ENCODE measurements at places on chromosomes 5 and 9.

GRCh38 chr9:21751998-21752397, 50.4 kb upstream of the MTAP start:
- DNase-seq, result no peak

DNA sequence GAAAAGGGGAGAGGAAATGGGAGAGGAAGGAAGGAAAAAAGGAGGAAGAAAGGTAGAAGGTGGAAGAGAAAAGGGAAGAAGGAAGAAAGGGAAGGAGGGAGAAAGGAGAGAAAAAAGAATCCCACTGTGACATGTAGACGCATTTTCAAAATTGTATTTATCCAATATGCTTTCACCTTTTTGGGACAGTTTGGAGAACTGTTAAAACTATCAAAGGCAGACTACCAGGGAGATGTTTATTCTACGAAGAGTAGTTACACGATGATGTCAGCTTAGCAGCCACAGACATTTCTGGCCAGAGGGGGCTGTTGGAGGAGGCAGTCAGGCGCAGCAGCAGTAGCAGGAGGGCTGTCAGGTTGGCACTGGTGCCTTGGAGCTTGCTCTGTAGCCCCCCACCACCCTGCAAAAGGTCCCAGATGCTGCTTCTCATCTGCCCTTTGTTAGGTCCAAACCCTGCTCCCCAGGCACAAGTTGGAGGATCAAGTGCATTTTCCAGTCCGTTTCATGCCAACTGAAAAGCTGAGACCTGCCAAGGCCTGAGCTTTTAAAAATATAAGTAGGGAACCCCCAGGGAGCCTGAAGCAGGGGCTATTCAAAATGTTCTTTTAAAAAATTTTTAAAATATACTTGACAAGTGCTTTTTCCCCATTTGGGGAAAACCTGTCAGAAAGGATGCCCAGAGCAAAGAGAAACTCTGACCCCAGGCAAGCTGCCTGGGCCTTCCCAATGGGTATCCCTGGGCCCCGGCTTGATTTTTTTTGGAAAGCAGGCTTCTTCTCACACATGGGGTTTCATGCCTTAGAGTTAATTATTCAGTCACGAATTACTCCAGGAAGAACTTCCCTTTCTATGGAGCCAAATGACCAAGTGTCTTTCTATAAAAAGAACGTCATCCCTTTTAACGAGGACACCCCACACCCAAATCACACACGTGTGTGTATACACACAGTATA, 203.3 kb downstream of the SLIT3 start:
- no peak for DNase-seq

DNA sequence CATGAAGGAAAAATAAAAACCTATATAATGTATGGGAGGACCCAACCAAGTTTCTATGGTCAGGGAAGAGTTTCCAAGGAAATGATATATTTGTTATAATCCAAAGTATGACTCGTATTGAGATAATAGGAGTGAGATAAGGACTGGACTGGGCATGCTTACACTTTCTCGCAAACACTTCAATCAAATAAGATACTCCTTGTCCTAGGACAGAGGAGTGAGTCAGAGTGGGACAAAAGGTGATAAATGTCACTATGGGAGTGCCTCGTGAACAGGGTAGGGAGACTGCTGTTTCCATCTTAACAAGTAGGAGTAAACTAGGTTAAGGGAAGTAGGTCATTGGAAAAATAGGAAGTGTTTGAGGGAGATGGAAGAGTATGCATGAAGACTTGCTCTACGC, 47.2 kb downstream of the MACIR start:
- DNase-seq, result no peak

GRCh38 chr5:80959768-80960442, at the start of gene RASGRF2:
Gene RASGRF2, plus strand, starts transcription at chr5:80960363. Its CDS starts 376 bp downstream, at chr5:80960739.
- DNase-seq, result peak; percentile 62

- DNase-seq, result no peak
Observed at GRCh38 chr9:132578367-132578932, 4.0 kb upstream of the BARHL1 start.

GRCh38 chr9:107213561-107214028, 69.5 kb upstream of the RAD23B start:
- DNase-seq, result no peak

DNA sequence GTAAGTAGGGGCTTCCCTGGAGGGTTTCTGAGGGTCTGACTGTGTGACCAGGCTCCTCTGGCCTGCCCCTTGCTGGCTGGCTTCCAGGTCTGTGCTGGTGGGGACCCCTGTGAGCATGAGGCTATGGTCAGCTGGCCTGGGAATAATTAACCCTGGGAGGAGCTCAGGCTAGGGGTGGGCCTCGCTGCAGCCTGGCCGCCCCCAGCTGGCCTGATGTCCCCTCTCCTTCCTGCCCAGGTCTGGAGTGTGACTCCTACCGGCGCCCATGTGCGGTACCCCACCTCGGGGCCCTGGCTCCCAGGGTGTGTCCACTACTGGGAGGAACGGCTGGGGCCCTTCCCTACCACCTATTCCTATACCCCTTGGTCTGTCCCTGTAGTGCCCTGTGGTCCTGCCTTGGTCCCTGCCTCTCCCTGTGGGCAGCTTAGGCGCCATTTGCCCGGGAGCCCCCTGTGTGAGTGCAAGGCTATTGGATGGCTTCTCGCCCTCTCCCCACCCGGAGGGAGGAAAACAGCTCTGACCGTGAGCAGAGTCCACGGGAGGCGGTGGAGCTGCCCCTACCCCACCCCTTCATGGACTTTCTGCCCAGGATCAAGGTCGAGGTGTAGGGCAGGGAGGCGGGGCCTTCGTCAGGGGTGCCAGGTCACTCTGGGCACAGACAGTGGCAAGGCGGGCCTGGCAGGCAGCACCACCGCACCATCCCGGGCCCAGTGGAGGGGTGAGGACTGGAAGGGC, 9.4 kb downstream of the RXRA start:
- DNase-seq, result no peak

GRCh38 chr5:36242534-36243485, 1.1 kb upstream of the NADK2 start:
- DNase-seq, result no peak

- DNase-seq, result no peak
Observed at GRCh38 chr5:138439477-138440158, 761 bp downstream of the REEP2 start.

DNA sequence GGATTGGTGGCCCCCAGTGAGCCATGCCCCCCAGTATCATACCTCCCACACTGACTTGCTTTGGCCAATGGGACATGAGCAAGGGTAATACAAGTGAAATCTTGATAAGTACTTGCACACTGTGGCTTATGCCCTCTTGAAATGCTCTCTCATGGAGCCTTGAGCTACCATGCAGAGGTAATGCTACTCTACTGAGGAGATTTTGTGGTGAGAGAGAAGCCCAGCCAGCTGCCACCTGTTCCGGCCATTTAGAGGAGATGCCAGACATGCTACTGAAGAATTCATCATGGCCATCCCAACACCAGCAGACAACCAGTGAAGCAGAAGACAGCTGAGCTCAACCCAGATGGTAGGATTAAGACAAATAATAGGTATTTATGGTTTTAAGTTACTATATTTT, 299.5 kb downstream of the MEF2C start:
- DNase-seq, result no peak

DNA sequence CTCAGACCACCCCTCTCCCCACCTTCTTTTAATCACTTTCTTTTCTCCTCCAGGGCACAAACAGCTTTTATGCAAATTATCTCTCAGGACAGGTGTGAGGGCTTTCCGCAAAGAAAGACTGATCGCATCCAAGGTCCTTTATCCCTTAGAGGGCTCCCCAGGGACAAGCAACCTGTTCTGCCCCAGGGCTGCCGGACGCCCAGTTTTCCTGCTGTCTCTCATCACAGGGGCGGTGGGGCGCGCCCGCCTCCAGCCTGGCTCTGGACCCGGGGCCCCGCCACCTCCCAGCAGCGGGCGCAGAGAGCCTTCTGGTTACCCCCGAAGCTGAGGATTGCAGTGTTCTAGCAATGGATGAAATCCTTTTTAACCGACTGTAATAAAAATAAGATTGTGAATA, 266.1 kb downstream of the CWC27 start:
- no peak for DNase-seq

DNA sequence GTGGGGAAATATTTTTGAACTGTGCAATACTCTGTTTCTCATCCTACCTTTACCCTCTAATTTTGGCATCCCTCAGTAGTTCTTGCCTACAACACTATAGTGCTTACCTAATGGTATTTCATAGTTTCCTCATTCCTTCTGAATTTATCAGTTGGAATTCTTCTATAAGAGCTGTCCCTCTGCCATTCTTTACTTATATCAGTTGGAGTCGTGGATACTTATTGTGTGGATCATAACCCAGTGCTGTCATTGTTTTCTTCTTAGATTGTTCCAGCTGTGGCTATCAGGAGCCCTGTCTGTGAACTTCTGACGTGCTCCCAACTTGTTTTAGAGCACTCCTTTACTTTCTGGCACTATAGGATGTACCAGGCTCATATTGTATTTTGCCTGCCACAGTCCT, 146.1 kb upstream of the OTULINL start:
- DNase-seq, result no peak

GRCh38 chr9:92605224-92605623, 64.7 kb downstream of the IPPK start:
- no peak for DNase-seq

- DNase-seq, result no peak
Observed at GRCh38 chr9:37715991-37716505, 37.6 kb upstream of the TRMT10B start.

- no peak for DNase-seq
Observed at GRCh38 chr5:157816682-157817386, 42.1 kb downstream of the CLINT1 start.

- no peak for DNase-seq
Observed at GRCh38 chr5:128869970-128870369, 95.3 kb upstream of the SLC27A6 start.

- DNase-seq, result no peak
Observed at GRCh38 chr5:148831590-148832565, 5.5 kb downstream of the ADRB2 start.

GRCh38 chr5:2780421-2781171, 29.1 kb upstream of the IRX2 start:
- no peak for DNase-seq

GRCh38 chr9:108609227-108609896, 246.4 kb downstream of the ACTL7B start:
- DNase-seq, result no peak

- no peak for DNase-seq
Observed at GRCh38 chr5:141437221-141437620, 6.9 kb downstream of the PCDHGA12 start.

DNA sequence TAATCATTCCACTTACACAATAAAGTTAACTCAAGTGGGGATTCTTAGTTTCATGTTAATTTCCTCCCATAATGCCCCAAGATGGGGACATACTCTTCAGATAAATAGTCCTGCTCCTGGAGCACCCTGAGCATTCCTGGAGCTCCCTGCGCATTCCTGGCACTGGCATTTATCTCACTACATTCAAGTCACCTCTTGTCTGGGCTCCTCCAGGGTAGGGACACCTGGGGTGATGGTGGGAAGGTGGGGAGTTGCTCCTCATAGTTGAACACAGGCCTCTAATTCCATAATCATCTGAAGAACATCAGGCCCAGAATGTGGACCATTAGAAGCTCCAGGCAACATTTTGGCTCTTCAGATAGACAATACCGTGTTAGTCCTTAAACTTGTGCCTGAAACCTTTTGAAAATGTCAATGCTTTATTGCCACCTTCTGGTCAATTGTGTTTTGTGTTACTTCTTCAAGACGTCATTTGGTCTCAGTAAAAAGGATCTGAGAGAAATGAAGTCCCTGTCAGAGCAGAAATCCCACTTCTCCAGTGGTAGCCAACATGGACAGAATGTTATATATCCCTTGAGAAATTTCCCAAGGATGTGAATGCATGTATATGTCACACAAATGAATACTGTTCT, 14.2 kb upstream of the AGGF1 start:
- no peak for DNase-seq

- no peak for DNase-seq
Observed at GRCh38 chr5:139177809-139178588, 20.2 kb downstream of the SIL1 start.

- DNase-seq, result no peak
Observed at GRCh38 chr9:5670079-5670478, 41.2 kb downstream of the RIC1 start.

DNA sequence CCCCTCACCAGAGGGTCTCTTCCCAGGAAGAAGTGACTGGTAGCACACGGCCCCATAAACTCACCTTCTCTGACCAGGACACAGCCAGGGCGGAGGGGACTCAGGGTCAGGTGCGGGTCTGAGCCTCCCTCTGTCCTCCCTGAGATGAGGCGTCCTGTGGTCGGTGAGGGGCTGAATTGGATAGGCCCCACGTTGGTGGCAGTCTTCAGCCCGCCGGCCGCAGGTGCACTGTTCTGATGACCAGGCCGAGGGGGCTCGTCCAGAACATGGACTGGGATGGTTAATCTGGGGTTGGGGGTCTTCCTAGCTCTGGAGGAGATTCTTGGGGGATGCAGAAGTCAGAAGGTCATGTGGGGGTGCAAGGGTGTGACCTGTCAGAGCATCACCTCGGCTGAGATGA, 102.2 kb upstream of the PPP1R26 start:
- DNase-seq, result no peak

- no peak for DNase-seq
Observed at GRCh38 chr5:156589946-156590216, 260.2 kb upstream of the PPP1R2B start.

DNA sequence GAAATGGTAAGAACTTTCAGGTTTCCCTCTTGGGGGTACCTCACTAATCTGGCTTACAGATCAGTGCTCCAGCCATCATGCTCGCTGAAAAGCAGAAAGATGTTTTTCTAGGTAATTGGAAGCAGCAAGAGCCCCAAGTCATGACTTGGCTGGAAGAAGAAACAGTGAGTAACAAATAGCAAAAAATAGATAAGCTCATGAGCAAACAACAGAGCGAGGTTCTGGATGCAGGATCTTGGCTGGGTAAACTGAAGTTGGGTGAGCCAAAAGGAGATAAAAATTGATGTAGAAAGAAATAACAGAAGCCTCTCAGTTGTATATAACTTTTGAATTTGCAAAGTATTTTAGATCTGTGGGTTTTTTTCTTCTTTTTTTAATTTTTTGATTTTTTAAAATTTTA, 110.1 kb downstream of the INSYN2B start:
- DNase-seq, result no peak

- no peak for DNase-seq
Observed at GRCh38 chr9:135895202-135895848, 12.0 kb downstream of the CAMSAP1 start.

DNA sequence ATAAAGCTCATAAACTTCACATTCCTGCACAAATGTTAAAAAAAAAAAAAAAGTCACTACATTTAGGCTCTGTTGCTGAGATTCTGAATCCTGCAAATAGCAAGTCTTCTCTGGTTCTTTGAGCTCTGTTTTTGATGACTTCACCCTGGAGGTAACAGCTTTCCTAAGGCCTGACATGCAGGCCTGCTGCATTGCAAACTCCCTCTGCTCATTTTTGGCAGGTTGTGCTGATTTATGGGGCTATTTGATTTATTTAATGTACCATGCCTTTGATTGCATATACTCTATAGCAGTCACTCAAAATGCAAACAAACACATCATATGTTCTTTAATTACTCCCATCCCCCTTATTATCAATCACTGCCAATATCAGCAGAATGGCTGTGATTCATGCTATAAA, 416.1 kb upstream of the IZUMO3 start:
- no peak for DNase-seq

- no peak for DNase-seq
Observed at GRCh38 chr5:53327811-53328334, 152.6 kb upstream of the FST start.

GRCh38 chr5:168990679-168991078, 310.3 kb downstream of the SLIT3 start:
- DNase-seq, result no peak

GRCh38 chr9:25261445-25261844, 416.8 kb downstream of the TUSC1 start:
- DNase-seq, result no peak

All from stimulated activated effector memory CD8-positive, alpha-beta T cell treated with anti-CD3 and anti-CD28 coated beads, Interleukin-12 subunit alpha, Interleukin-12 subunit beta, amount 100 ng/mL, for 72 hours (primary cell).